ENCODE measurements at places on chromosomes 13 and 19.
A peak's percentile ranks its signal among the peaks of the same experiment; 100 is the strongest.

DNA sequence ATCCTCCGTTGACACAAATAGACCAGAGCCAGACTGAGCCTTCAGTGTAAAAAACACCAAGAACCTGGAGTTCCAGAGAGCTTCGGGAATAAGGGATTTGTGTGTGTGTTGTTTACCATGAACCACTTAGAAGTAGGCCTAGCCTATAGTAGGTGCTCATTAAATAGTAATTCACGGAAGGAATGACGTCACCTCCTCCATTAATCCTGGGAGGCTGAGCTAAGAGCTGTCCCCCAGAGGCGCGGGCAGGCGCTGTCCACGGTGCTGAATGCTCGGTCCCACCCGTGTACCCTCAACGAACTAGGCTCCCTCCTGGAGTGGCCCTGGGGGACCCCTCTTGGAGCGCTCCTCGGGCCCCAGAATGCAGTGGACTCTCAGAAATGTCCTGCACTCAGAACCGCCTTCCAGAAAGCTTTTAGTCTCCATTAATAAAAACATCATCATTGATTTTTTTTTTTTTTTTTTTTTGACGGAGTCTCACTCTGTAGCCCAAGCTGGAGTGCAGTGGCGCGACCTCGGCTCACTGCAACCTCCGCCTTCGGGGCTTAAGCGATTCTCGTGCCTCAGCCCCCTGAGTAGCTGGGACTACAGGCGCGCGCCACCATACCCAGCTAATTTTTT lies 6.5 kb downstream of the UNC13A start:
- DNase-seq: peak; percentile 19

GRCh38 chr19:3671680-3672574 lies 28.3 kb downstream of the PIP5K1C start:
- no peak for DNase-seq

GRCh38 chr19:48218997-48219396 lies 36.7 kb downstream of the CARD8 start:
- DNase-seq: no peak

- DNase-seq: no peak
Measured at GRCh38 chr13:42099962-42100675, 51.7 kb downstream of the DGKH start.
